ENCODE measurements at places on chromosomes 1 and 21.

DNA sequence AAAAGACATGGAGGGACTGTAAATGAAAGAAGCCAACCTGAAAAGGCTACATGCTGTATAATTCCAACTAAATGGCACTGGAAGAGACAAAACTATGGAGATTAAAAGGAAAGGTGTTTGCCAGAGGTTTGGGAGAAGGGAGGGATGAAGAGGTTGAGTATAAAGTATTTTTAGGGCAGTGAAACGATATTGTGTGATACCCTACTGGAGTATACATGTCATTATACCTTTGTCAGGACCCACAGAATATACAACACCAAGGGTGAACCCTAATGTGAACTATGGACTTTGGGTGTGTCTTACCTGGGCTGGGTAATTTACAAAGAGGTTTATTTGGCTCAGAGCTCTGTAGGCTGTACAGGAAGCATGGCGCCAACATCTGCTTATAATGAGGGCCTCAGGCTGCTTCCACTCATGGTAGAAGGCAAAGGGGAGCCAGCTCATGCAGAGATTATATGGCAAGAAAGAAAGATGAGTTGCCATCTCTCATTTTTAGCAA lies 73.4 kb downstream of the CD2 start:
- DNase-seq: no peak

- DNase-seq: peak; percentile 10
Measured at GRCh38 chr1:182389619-182390047, 2.0 kb downstream of the GLUL start.

- no peak for DNase-seq
Measured at GRCh38 chr1:226733304-226733703, 5.8 kb downstream of the ITPKB start.

- no peak for DNase-seq
Measured at GRCh38 chr21:29726044-29726443, 213.8 kb downstream of the GRIK1 start.

DNA sequence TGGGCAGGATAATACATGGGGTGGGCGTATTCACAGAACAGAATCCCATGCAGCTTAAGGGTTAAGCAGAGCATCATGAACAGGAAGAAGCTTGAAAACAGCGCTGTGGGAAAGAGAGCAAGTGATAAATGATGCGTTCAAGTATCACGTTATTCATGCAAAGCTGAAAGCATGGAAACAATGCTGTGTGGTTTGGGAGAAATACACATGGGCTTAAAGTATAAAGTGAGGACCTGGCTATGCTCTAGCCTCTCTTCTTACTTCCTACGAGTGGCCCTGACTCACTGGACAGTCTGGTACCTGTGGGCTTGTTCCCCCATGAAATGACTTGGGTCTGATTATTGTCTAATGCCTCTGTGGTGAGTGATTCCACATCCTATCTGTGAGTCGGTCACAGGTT lies 25.7 kb downstream of the TMPRSS2 start:
- no peak for DNase-seq
